ENCODE measurements at places on chromosomes 5 and 9.

- DNase-seq = no peak
Observed at GRCh38 chr9:34998266-34998665, 8.7 kb downstream of the DNAJB5 start.

DNA sequence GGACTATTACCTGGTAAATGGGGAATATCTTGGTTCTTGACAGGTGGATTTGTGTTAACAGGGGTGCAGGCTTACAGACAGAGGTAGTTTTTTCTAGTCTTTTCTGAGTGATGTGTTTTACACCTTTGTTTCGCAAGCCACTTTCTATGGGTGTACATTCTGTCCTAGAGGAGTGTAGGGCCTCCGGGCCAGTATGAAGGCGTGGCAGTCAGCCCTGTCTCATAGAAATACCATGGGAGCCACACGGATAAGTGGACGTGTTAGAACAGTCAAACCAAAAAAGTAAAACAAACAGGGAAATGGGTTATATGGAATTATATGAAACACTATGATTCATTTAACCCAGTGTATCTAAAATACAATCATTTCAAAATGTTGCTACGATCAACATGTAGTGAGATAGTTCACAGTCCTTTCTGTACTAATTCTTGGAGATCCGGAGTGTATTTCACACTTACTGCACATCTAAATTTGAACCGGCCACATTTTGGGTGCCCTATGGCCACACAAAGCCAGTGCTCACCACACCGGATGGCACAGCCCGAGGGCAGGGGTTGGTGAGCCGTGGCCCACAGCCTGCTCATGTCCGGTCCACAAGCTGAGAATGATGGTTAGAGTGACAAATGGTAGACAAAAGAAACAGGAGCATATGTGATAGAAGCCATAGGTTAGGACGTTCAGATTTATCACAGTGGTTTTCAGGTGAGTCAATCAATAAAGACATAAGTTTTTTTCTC lies 80.1 kb upstream of the IRX4 start:
- no peak for DNase-seq

DNA sequence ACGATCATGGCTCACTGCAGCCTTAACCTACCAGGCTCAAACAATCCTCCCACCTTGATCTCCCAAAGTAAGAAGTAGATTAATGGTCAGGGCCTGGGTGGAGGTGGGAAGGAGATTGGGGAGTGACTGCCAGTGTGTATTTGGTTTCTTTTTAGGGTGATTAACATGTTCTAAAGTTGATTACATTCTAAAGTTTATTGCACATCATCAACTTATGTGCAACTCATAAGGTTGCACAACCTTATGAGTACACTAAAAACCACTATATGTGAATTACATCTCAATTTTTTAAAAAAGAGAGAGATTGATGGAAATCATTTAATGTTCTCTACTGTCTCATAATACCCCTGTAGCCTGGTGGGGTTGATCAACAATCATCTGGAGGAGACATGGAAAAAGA lies 218.1 kb downstream of the AOPEP start:
- DNase-seq = no peak

DNA sequence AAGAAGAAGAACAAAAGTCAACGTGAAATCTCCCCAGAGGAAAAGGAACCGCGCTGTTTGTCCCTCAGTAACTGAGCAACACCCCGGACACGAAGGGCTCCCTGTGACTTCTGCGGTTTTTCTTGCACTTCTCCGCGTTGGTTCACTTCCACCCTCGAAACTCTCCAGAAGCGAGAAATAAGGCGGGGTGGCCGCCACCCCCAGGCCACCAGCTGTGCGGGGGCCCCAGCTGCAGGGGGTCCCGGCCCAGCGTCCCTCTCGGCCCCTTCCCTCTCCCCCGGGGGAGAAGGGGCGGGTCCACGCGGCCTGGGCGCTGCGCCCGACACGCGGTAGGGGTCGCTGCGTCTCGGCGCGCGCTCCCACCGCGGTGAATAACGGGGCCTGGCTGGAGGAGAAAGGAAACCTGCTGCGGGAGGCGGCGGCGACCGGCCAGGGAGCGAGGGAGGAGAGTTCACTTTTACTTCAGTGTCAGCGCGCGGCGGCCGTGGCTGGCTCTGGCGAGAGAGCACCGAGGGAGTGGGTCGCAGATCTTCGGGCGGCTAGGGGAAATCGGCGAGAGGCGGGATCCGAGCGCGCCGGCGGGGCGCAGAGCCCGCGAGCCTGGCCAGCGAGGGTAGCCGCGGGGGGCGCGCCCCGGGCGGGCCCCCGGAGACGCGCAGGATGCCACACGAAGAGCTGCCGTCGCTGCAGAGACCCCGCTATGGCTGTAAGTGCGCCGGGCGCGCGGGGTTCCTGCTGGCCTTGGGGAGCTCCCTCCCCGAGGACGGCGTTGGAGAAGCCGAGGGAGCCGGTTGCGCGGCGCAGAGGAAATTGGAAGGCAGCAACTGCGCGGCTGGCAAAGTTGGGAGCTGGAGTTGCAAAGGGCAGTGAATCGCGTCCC lies at the start of gene IQGAP2:
Gene IQGAP2 (plus strand): TSS at position 400 of the 880 bp plus-strand sequence. CDS start 261 bp downstream, at position 661.
- DNase-seq = peak; percentile 72

- DNase-seq = no peak
Observed at GRCh38 chr9:33042473-33042872, 17.4 kb downstream of the DNAJA1 start.

GRCh38 chr9:27311184-27311583 lies 14.2 kb upstream of the EQTN start:
- no peak for DNase-seq

- DNase-seq = no peak
Observed at GRCh38 chr5:31007672-31008071, 185.8 kb upstream of the CDH6 start.

- no peak for DNase-seq
Observed at GRCh38 chr5:169615561-169615960, 21.5 kb upstream of the DOCK2 start.

GRCh38 chr9:120344230-120344629 lies 235.7 kb downstream of the CDK5RAP2 start:
- no peak for DNase-seq

- no peak for DNase-seq
Observed at GRCh38 chr9:129478961-129479630, 141.8 kb downstream of the C9orf50 start.

GRCh38 chr5:77844373-77844622 lies 68.2 kb upstream of the TBCA start:
- DNase-seq = no peak

DNA sequence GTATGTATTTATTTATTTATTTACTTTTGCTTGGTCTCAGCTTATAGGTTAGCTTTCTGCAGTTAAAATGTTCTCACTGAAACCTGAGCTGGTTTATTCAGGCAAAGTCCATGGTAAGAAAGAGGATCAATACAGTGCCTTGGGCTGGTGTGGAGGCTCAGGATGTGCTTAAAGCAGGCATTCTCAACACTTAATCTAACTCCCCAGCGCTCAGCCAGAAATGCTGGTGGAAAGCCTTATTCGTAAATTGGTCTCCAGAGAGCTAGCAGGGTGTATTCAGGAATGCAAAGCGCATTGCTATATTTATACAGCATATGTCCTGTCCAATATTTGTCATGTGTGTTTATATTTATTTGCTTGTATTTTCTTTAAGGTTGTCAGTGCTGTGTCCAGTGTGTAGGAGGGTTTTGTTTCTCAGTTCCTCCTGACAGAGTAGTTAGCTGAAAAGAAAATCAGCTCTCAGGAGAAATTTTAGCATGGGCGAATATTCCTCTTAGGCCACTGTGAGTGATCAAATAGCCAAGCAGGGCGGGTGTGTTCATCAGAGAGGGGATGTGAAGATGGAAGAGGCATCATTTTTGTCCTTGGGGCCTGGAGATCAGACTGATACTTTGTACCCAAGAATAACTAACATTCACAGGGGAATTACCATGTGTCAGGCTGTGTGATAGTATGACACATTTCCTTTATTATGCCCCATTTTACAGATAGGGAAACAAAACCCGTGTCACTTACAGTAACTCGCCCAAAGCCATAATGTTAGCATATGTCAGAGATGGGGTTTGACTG lies 65.8 kb downstream of the DOCK2 start:
- no peak for DNase-seq

GRCh38 chr9:35806101-35806500 lies 6.0 kb downstream of the SPAG8 start:
- DNase-seq = no peak

- DNase-seq = no peak
Observed at GRCh38 chr9:109599711-109600110, 101.6 kb upstream of the PTPN3 start.

DNA sequence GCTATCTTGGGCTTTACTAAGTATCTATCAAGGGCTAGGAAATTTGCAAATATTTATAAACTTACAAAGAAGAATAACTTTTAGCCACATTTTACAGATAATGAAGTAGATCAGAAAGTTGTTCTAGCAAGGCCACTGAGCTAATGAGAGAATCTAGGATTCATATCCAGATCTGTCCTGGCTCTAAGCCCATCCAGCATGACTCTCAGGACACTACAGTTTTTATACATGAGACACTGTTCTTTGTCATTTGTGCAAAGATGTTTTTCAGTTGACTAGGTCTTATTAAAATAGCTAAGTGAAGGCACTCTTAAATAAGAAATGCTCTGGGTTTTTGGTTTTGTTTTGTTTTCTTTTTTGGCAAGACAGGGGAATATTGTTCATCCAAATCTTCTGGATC lies 273.1 kb downstream of the GABRB2 start:
- no peak for DNase-seq

- no peak for DNase-seq
Observed at GRCh38 chr5:114319821-114320220, 42.0 kb upstream of the KCNN2 start.

- DNase-seq = no peak
Observed at GRCh38 chr5:55600086-55600485, 65.3 kb upstream of the PLPP1 start.

- DNase-seq = no peak
Observed at GRCh38 chr5:79503794-79504495, 10.0 kb downstream of the HOMER1 start.

GRCh38 chr5:31952067-31952466 lies 222.1 kb downstream of the GOLPH3 start:
- DNase-seq = no peak

GRCh38 chr5:56066931-56067450 lies 72.2 kb upstream of the IL6ST start:
- no peak for DNase-seq

DNA sequence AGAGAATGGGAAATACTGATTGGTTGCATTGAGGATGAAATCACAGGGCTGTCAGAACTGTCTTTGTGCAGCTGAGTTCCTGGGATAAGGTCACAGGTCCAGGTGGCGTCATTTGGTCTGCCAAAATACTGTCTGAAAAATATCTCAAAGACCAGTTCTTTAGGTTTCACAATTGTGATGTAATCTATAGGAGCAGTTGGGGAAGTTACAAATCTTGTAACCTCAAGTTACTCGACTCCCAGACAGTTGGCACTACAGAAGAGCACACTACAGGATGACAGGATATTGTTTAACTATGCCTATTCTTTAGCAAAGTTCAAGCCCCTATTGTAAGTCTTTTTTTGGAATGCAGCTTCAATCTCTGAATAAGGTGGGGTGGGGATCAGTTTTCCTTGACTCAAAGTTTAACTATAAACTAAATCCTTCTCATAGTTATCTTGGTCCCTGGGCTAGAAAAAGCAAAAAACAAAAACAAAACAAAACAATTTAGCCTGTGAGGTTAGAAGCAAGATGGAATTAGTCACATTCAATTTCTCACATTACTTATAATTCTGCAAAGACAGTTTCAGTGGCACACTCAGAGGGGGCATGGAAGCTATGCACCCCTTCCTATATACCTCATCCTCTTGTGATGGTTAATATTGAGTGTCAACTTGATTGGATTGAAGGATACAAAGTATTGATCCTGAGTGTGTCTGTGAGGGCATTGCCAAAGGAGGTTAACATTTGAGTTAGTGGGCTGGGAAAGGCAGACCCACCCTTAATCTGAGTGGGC lies 276.0 kb downstream of the AUH start:
- no peak for DNase-seq

- DNase-seq = no peak
Observed at GRCh38 chr9:19102181-19102630, 498 bp downstream of the HAUS6 start.

GRCh38 chr5:7391215-7391614 lies 4.7 kb upstream of the ADCY2 start:
- DNase-seq = no peak

DNA sequence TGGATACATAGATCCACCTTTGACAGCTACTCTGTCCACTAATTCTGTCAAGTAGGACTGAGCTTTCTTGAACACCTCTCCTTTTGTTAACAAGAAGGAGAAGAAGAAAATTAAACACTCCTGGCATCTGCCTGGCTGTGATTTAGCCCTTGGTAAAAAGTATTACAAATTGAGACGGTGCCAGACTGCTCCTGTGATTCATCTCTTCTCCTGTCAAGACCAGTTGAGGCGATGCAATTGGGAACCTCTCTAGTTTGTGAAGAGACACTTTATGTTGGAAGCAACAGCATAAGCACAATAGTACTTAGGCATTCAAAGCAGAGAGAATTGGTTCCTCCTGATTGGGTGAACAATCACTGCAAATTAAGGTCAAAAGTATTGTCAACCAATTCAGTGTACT lies 72.7 kb downstream of the GHR start:
- no peak for DNase-seq

GRCh38 chr9:87465816-87466215 lies 31.9 kb upstream of the DAPK1 start:
- DNase-seq = no peak

- no peak for DNase-seq
Observed at GRCh38 chr5:11792621-11793020, 111.6 kb downstream of the CTNND2 start.

DNA sequence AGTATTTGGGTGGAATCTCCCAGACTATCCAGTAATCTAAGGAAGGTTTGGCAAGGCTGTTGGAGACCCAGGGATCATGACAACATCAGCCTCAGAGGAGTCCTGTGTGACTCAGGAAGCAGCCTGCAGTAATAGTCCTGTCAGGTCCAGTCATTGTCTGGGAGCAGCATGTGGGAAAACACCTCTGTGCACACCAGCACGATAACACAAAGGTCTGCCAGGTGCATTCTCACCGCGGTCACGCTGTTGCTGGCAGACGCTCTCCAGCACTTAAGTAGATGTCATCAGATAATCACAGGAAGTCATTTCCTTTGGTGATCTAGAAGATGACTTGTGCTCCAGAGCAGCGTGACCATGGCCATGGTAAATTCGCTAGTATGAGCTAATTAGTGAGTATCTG lies 99.2 kb upstream of the IQGAP2 start:
- peak; percentile 4 for DNase-seq

- no peak for DNase-seq
Observed at GRCh38 chr5:119218830-119219782, 136.7 kb upstream of the TNFAIP8 start.

- DNase-seq = no peak
Observed at GRCh38 chr5:176162198-176162597, 76.0 kb upstream of the SIMC1 start.

- DNase-seq = peak; percentile 73
Observed at GRCh38 chr5:147782110-147783028, at the start of gene JAKMIP2. JAKMIP2 (minus strand) TSS chr5:147782728; CDS start chr5:147671806, 110,922 bp downstream.

GRCh38 chr5:84265130-84265529 lies 119.5 kb downstream of the EDIL3 start:
- DNase-seq = no peak

DNA sequence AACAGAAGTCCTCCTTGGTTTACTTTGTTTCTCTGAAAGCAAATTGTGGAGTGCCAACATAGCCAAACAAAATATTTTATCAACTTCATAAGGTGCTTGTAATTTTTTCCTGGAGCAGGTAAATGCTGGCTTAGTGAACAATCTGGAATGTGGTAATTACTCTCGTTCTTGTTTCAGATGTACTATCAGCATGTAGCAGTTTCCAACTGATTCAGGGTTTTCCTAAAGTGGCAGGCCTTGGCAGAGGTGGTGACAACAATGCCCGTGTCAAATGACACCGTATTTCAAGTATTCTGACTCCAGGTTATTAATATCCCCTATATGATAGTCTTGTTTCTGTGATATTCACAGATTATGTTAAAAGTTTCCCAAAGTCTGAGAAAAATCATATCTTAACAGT lies 1.2 kb downstream of the C9orf72 start:
- no peak for DNase-seq
